ENCODE measurements at places on chromosomes 3 and 15. TPM values are rescaled to one million over a fixed set of nuclear protein-coding genes. Genes with fewer than 3 reads are reported as not detected.

Gene COPB2
- 74.2 TPM for total RNA-seq

Gene TF
- total RNA-seq: 3.9 TPM

Gene DNAJB11
- 54.9 TPM for total RNA-seq

Gene PYGO1
- total RNA-seq: 5.6 TPM

Gene STRIT1
- total RNA-seq: not detected

Gene ATRIP
- 8.0 TPM for total RNA-seq

Gene TEX55
- total RNA-seq: not detected

Gene THSD4
- total RNA-seq: 26.4 TPM

Gene CCR5
- total RNA-seq: not detected

Gene PPIP5K1
- total RNA-seq: 8.2 TPM

Gene PRICKLE2
- 2.4 TPM for total RNA-seq

Gene LRRIQ4
- total RNA-seq: not detected

Gene CPN2
- total RNA-seq: not detected

Gene HHLA2
- total RNA-seq: 0.08 TPM

Gene B3GALNT1
- 0.10 TPM for total RNA-seq

Gene SV2B
- not detected for total RNA-seq

Gene SNAP23
- 16.4 TPM for total RNA-seq

Gene ATP8B4
- total RNA-seq: 0.63 TPM

Gene SPATA12
- total RNA-seq: 0.44 TPM

Gene WDR72
- total RNA-seq: 7.1 TPM

Gene IQCH
- total RNA-seq: 1.2 TPM

Measured in A549 treated with GW870086 at 1 μM for 4 hours (cell line).